NCI-H2171 (cell line): ENCODE measurements at places on chromosomes 13 and 19.
A peak's percentile ranks its signal among the peaks of the same experiment; 100 is the strongest.

DNA sequence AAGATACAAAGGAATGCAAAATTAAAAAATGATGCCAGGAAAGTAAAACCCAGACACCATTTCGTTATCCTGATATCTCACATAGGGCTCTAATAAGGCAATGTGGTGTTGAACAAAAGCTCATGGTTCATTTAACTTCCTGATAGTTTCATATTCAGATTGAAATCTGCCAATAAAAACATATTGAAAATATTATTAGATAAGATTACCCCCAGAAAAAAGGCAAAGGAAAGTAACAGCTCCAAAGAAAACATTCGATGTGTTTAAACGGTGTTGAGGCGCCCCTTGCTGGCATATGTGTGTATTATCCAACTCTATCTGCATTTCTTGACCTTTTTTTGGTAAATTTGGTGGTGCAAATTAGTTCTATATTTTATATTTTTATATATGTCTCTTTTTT, 75.9 kb downstream of the ESD start:
- no peak for DNase-seq

DNA sequence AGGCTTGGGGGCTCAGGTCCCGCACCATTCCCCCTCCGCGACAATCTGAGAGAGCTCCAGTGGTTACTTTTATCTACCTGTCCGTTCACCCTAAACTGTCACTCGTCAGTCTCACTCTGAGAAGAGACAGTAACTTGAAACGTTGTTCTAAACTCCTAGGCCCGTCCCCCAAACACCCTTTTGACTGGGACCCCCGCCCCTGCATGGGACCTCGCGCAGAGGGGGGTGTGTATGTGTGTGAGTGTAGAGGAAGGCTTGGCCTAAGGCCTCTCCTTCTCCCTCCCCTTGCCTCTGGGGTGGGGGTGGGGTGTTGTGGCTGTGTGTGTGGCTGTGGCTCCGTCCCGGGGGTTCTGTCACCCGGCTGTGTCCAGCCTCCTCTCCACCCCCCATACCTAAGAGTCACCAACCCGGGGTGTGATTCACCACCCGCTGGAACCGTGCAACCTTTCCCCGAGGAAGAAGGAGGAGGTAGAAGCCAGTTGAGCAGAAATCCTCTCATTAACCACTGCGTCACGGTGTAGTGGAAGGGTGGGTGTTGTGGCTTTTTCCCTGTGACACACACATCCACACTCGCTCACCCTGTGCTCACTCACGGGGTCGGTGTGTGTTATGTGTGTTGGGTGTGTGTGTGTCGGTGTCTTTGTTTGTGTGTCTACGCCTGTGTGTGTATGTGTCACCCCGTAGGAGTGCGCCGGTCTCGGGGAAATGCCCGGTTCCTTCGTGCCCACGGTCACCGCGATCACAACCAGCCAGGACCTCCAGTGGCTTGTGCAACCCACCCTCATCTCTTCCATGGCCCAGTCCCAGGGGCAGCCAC, 2.4 kb downstream of the FOSB start:
- DNase-seq = no peak

- DNase-seq = no peak
Measured at GRCh38 chr19:37953171-37953917, 46.3 kb downstream of the SIPA1L3 start.

- peak; percentile 30 for DNase-seq
Measured at GRCh38 chr13:20182231-20182846, 10.4 kb downstream of the GJB2 start.

GRCh38 chr19:44905437-44906160, at the start of gene APOE:
Gene APOE, plus strand, starts transcription at chr19:44905796. Its CDS starts 829 bp downstream, at chr19:44906625.
- DNase-seq = no peak

GRCh38 chr13:45943120-45943519, 91.6 kb upstream of the SIAH3 start:
- DNase-seq = no peak
